Small intestine (tissue), 16 donors: ENCODE measurements at places on chromosomes 12 and 14. TPM values are rescaled to one million over a fixed set of nuclear protein-coding genes. Genes with fewer than 3 reads are reported as not detected.
A peak's percentile ranks its signal among the peaks of the same experiment; 100 is the strongest.

Gene PALS1
- 34.0 TPM for polyA plus RNA-seq

Gene AICDA
- 0.31 TPM for polyA plus RNA-seq

Gene TMEM229B
- polyA plus RNA-seq: 11.4 TPM

DNA sequence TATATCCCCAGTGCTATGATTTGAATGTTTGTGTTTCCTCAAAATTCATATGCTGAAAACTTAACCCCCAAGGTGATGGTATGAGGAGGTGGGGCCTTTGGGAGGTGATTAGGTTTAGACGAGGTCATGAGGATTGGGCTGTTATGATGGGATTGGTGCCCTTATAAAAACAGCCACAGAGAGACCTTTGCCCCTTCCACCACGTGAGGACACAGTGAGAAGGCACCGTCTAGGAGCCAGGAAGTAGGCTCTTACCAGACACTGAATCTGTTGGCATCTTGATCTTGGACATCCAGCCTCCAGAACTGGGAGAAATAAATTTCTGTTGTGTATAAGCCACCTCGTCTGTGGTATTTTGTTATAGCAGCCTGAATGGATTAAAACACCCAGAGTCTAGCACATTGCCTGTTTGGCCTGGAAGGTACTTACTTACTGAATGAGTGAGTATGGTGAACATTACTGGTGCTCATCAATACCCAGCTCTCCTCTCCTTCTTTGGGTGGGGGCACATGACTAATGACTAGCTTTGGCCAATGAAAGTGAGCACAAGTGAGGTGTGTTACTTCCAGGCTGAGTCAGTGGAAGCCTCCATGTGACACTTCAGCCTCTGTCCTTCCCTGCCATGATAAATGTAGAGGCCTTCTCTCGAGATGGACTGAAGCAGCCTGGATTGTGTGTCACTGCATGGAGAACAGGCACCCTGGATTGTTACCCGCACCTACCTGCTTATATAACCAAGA is 72.4 kb upstream of the CHST11 start:
- H3K4me1 ChIP-seq: no peaks in the 10 kb centered on the region
- no peak overlapping the region for H3K27ac ChIP-seq
- H3K4me3 ChIP-seq: no peak overlapping the region
- DNase-seq: peak; percentile 9

DNA sequence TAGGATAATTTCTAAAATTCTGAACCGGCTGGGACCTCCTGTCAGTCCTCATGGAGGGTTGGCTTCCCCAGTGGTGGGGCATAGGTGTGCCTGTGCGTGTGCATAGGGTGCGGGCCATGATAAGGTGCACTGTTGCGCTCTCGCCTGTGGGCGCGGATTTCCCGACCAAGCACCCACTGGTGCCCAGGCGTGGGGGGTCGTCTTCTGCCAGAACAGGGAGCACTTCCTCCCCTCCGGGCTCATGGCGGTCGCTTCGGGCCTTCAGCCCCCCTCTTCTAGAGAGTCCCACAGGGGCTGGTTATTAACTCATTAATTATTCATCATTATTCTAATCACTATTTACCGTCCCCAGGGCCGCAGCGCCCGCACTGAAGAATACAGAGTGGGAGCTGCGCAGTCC is 2.8 kb downstream of the C1QL4 start:
- H3K4me1 ChIP-seq: no peaks in the 10 kb centered on the region
- H3K27me3 ChIP-seq: peaks cover 3% of the 10 kb centered on the region
- no peak overlapping the region for H3K4me3 ChIP-seq
- H3K36me3 ChIP-seq: peaks cover 19% of the 10 kb centered on the region
- DNase-seq: no peak
